ENCODE measurements at places on chromosomes 7 and 10. TPM values are rescaled to one million over a fixed set of nuclear protein-coding genes. Genes with fewer than 3 reads are reported as not detected.
A peak's percentile ranks its signal among the peaks of the same experiment; 100 is the strongest.

- DNase-seq, result no peak
Observed at GRCh38 chr7:139116999-139117398, 7.5 kb upstream of the ZC3HAV1 start.

GRCh38 chr7:123844712-123845219 is at the start of gene HYAL4:
Gene HYAL4 (plus strand): TSS chr7:123845169. CDS start chr7:123868274, 23,105 bp downstream.
- no peak for DNase-seq

- peak; percentile 57 for DNase-seq
Observed at GRCh38 chr7:22319424-22320403, 37.2 kb downstream of the RAPGEF5 start.

CYP2C8 gene
- 0.13 TPM for total RNA-seq

HTR5A gene
- total RNA-seq, result not detected

All from muscle of leg (tissue), 16 donors.